ENCODE measurements at places on chromosomes 2 and 18.

DNA sequence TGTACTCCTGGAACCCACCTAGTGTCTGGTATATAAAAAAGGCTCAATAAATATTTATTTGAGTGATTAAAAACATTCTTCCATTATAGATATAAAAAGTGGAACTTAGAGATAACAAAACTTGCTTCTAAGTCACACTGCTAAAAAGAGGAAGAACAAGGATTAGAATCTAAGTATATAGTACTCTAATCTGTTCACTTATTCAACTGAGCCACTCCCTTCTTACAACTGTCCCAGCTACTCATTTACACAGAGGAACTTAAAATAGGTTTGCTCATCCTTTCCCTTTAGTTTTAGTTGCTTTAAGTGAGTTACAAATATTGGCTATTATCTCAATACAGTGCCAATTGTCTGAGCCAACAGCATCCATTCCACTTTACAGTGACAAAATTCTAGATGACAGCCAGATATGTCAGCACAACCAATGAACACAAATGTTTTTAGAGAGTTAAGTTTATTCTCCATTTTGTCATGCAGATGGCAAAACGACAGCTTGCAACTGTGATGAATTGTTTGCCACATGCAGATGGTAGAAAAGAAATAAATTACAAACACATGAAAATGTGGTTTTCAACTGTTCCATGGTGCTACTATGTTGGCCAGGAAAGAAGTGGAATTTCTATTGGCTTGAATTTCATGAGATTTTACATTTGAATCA lies 280.7 kb upstream of the ZC3H15 start:
- no peak for DNase-seq

- no peak for DNase-seq
These were observed 5.5 kb upstream of the TUBB6 start for GRCh38 chr18:12302391-12303147.

DNA sequence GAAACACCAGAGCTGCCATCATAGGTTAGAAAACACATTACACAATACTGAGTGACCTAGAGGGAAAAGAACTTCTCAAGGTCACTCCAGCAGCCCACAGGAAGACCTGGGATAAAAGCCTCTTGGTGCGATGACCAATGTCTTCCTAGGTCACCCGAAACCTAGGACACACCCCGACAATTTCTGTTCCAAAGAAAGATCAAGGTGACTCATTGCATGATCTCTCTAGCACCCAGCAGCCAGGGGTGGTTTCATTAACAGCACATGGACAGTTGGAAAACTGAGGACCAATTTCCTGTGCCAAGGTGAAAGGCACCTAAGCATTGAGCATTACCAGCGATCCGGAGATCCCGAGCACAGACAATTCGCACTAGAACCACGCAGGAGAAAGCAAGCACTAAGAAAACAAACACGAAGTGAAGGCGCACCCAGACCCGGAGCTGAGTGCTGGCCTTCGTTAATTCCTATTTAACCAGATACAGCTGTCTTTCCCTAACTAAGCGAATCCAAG lies 1.5 kb downstream of the CACNB4 start:
- DNase-seq: peak; percentile 4

DNA sequence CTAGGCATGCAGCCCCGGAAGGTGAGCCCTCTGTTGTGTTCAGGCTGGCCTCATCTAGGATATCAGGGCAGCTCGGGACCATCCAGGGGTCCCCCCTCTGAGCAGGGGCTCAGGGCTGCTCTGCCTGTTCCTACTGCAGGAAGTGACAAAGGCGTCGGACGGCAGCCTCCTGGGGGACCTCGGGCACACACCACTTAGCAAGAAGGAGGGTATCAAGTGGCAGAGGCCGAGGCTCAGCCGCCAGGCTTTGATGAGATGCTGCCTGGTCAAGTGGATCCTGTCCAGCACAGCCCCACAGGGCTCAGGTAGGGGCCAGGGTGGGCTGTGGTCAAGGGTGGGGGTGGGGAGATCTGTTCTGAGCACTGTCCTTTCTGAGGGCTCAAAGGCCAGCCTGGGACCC lies 13.1 kb downstream of the KCNIP3 start:
- DNase-seq: no peak

DNA sequence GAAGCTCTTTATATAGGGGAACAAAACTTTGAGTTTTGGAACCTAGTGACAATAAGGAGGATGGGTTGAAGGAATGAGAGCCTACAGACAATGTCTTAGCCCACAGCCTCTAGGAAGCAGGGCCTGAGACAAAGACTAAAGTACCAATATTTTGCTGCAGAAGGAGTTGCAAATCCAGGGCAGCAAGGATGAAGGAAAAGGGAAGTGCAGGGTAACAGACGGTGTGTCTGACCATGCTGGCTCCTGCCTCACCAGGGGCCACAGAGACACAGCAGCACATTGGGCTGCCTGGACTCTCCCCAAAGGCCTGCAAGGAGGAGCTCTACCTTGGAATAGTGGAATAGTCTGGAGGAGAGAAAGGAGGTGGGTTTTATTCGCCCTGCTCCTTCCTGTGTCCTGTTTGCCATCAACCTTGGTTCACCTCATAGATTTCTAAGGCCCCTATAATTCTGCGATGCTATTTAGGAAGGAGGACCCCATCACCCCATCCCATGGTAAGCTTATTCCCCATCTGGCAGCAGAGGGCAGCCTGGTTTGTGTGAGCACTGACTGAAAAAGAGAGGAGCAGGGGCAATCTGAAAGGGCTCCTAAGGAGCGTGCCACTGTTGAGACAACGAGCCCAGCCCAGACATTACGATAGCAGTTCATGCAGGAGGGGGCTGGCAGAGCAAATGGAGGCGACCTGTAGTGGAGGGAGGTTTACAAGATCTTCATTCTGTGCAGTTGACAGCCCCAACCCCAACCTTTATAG lies 143.4 kb downstream of the MGAT5 start:
- DNase-seq: no peak

GRCh38 chr18:48649231-48649630 lies 110.4 kb downstream of the CTIF start:
- no peak for DNase-seq

DNA sequence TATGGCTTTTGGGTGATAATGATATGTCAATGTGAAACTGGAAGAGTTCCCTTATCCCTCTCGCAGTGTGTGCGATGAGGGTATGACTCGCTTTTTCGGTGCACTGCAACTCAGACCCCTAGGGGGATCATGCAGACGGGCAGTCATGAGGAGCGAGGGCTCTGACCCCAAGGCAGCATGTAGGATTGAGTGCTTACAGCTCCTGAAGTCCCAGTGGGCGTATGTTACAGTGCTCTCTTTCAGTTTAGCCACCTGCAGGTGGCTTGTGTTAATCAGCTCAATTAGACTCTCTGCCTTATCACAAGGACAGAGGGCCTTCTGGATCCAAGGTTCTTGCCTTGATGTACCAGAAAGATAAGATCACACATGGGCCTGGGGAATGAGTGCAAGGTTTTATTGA lies 1269.9 kb upstream of the GYPC start:
- no peak for DNase-seq

- DNase-seq: no peak
These were observed 34.4 kb downstream of the CYP27C1 start for GRCh38 chr2:127185705-127186104.

DNA sequence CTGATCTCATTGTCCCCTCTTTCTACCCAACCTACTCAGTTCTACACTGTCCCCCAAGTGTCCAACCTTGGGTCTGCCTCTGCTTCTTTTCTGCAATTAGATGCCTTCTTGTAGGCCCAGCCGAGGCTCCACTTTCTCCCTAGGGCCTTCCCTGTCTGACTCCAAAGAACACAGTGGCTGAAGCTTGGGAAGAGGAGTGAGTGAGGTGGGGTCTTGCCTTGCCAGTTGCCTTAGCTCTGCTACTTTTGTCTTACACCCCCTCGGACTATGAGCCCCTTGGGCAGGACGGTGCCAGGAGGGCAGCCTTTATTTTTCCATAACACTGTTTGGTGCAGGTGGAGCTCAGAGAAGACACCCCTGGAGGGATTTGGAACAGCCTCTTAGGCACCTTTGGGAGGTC lies 345.1 kb downstream of the CYP26B1 start:
- DNase-seq: no peak

DNA sequence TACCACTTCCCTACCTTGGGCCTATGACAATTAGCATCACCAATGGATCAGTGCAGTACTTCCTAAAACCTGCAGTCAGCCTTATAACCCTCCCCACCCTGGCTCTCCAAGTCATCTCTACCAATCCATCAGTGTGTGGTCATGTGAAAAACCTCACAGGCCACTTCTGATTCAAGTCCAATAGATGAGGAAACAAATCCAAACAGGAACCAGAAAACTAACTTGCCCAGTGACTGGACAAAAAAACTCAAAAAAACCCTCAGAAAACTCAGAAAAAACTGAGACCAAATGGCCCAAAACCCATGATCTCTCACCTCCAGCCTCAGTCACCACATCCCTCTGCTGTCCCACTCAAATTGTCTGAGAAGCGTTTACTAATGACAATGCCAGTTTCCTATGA lies 43.3 kb downstream of the TGFA start:
- no peak for DNase-seq

DNA sequence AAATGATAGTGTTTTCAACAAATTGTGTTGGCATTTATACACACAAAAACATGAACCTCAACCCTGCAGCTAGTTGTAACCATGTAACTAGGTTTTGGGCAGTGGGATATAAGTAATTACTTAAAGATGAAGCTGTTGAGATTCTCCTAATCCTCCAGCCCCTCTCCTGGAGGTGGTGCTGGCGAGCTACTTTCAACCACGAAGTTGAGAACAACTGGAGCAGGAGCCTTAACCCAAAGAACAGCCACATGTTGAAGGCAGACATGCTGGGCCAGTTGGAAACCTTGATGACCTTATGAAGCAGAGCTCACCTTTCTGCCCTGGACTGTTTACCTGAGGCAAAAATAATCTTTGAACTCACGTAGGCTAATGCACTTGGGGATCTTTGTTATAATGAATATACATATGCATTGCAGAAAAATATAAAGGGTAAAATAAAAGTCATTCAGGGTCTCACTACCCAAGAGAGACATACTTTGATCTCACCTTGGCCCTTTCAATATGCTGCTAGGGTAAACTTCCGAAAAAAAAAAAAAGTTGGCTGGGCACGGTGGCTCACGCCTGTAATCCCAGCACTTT lies 89.6 kb upstream of the NPAS2 start:
- DNase-seq: peak; percentile 92

DNA sequence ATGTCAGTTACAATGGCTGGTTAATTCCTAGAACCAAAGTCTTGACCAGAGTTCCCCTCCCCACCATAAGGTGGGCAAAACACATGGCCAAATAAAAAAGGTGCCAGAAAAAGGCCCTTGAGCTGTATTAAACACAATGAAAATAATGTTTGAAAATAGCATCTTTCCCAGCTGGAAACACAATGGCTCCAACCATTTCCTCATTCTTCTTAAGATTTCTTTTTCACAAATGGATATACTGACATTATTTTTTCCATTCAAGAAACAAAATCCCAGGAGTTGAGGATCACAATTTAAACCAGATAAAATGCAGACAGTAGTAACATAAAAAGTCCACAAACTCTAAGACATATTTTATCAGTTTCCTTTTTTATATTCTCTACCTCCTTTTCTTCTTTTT lies 143.8 kb downstream of the EXOC6B start:
- DNase-seq: no peak

DNA sequence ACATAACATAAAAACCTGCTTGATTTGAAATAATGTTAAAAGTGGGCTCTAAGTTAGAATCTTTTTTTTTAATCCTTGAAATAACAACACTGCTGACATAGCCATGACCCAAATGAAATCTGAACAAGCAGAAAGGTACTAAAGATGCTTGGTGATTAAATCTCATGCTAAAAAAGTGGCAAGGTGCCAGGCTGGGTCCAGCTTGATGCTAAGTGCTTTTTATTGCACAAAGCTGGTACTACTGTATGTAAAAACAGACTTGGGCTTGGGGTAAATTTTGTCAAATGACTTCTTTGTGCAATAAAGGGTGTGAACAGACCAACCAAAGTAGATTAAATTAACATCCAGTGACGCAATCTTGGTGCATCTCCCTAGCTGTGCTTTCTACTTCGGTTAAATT lies 13.4 kb downstream of the BCL11A start:
- DNase-seq: no peak

DNA sequence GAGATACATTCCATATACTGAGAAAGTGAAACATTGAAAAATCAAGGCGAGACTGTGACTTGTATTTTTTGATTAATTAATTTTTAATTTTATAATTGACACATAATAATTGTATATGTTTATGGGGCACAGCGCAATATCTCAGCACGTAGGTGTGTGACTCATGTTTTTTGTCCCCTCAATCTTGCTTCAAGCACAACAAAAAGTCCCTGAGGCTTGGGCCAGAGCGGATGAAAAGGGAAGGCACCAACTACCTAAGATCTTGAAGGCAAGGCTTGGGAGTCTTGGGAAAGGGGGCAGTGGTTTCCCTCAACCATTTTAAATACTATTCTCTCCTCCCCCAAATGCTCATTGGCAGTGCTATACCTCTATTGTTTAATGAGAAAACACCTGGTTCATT lies 9.9 kb downstream of the SGPP2 start:
- no peak for DNase-seq

DNA sequence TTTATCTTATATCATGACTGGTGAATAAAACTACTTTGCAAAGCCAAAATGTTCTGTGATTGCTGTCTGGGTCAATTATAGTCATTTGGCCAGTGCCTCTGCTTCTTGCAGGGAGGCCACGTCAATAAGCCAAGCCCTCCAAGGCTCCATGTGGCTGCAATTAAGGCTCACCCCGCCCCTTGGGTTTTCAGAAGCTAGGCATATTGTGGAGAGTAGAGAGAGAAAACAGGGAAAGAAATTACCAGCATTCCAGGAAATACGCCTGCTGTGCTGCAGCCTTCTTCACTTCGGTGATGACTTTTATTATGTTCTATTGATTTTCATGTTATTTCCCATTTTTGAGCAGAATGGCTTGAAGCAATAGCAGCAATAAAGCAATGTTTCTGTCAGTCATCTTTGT lies 319.7 kb downstream of the SOX11 start:
- no peak for DNase-seq

DNA sequence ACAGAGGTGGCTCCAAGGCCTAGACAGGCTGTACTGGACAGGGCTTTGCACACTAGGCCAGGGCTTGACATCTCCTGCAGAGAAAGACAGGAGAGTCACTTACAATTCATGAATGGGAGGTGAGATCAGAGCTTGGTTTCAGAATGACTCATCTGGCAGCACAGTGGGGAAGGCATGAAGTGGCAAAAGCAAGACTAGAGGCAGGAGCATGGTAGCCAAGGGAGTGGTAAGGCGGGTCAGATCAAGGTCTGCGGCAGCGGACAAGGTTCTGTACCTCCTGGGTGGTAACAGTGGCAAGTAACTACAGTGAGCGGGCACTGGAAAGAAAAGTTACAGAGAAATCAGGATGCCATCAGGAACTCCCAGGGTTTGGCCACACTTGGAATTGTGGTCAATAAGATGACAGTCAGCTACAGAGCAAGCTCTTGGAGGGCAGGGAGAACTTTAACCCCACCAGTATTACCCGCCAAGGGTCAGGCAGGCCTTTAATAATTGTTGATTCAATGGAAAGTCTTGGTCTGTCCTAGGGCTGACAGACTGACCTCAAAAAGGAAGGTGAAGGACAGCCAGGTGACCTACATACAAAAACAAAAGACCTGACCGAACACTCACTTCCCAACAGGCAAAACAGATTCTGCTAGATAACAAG lies 5.7 kb downstream of the MCFD2 start:
- DNase-seq: peak; percentile 59
